Urinary bladder (tissue), 4 donors: ENCODE measurements at places on chromosomes 11 and 22.

DNA sequence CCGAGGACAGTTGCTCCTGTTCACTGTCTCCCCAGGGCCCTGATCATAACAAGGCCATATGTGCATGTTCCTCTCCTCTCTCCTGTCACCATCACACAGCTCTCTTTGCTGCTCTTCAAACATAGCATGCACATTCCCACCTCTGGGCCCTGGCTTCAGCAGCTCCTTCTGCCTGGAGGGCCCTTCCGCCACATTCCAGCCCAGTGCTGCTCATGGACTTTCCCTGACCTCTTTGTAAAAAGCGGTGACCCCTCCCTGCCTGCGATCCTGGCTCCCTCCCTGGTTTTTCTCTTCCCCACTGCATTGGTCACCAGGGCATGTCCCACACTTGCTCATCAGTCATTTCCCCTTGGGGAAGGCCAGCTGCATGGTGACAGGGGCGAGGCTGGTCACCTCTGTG, 98.2 kb downstream of the MYO18B start:
- no peak for DNase-seq

- DNase-seq, result no peak
Observed at GRCh38 chr11:116835042-116835772, 2.2 kb downstream of the APOA1 start.

GRCh38 chr11:17974246-17974645, 38.6 kb downstream of the SERGEF start:
- no peak for DNase-seq

DNA sequence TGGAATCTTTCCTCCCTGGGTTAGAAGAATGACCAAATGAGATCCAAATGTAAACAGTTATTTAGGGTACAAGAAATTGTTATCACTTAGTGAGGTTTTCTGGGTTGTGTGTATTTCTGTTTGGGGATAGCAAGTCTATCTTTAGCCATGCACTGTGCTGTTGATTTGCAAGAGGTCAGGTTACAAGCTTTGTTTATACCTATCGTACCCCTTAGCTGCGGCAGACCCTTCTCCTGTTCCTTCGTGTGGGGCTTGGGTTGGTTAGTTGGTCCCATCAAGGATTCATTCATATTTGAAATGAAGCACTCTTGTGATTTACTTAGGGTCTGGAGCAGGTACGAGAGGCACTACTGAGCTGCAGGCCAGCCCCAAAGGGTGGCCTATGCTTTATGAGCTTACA, 72.6 kb downstream of the USP35 start:
- no peak for DNase-seq

DNA sequence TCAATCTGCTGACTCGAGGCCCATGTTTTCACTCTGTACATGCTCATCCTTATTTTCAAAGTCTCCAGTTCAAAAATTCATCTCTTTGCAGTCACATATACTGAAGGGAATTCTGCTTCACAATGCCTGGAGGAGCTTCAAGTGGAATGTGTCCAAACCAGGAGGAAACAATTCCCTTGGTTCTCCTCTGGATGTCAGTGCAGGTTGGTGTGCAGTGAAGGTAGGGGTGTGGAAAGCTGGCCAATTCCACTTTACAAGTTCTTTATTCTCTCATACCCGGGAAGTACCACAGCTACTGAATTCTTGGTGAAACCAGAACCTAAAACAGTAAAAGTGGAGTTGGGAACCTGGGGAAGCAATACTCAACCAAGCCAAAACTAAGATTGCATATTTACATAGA, 57.3 kb downstream of the BDNF start:
- no peak for DNase-seq

- DNase-seq, result no peak
Observed at GRCh38 chr11:57899378-57899777, 124.3 kb upstream of the OR9Q1 start.

GRCh38 chr22:44031158-44031952, 7.3 kb downstream of the PARVB start:
- no peak for DNase-seq

DNA sequence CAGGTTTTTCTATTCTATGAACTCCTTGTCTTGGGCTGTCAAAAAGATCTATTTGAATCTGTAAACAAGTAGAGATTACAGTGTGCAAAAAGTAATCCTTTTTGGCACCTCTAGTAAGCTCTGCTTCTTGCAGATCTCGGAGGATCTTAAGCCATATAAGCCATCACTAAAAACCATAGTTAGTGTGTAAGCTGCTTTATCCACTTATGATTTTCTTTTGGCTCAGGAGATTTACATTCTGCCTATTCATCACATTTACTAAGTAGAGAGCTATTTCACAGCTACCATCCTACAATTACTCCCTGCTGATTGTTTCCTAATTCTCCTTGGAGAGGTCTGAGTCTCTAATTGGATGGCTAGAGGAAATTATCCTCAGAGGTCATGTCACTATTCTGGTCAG, 385.7 kb downstream of the AASDHPPT start:
- no peak for DNase-seq

DNA sequence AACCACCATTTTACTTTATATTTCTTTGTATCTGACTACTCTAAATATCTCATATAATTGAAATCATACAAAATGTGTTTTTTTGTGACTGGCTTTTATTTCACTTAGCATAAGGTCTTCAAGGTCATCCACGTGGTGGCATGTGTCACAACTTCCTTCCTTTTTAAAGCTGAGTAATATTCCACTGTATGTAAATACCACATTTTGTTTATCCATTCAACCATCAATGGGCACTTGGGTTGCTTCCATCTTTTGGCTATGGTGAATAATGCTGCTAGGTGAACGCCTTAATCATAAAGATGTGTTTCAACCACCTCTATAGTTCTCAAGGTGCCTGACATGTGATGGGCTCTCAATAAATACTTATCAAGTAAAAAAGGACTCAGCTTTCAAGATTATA, 15.5 kb downstream of the RAB30 start:
- DNase-seq, result no peak

DNA sequence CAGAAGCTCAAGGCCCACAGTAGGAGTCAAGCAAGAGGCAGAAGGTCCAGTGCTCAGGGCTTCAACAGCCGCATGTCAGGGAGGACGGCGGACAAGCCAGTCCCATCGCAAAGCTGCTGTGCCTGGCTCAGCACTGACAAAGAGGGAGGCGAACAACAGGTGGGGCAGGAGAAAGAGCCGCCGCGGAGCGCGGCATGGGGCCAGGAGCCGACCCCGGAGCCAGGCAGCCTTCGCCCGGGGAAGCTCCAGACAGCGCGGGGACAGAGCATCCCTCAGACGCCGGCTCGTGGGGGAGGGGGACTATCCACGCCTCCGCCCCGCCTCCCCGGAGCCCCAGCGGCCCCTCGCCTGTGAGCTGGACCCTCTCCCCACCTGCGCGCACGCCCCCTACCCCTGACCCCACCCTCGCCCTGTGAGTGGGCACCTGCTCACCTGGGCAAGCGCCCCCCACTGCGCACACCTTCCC, 369 bp downstream of the DHCR7 start:
- no peak for DNase-seq

GRCh38 chr11:106092446-106092845, 15.0 kb downstream of the AASDHPPT start:
- no peak for DNase-seq

GRCh38 chr11:31818874-31819331, 7.8 kb upstream of the PAX6 start:
- DNase-seq, result no peak

GRCh38 chr11:13762718-13763117, 94.2 kb downstream of the FAR1 start:
- DNase-seq, result no peak

GRCh38 chr11:34855021-34855753, 61.0 kb downstream of the APIP start:
- DNase-seq, result peak; percentile 25

DNA sequence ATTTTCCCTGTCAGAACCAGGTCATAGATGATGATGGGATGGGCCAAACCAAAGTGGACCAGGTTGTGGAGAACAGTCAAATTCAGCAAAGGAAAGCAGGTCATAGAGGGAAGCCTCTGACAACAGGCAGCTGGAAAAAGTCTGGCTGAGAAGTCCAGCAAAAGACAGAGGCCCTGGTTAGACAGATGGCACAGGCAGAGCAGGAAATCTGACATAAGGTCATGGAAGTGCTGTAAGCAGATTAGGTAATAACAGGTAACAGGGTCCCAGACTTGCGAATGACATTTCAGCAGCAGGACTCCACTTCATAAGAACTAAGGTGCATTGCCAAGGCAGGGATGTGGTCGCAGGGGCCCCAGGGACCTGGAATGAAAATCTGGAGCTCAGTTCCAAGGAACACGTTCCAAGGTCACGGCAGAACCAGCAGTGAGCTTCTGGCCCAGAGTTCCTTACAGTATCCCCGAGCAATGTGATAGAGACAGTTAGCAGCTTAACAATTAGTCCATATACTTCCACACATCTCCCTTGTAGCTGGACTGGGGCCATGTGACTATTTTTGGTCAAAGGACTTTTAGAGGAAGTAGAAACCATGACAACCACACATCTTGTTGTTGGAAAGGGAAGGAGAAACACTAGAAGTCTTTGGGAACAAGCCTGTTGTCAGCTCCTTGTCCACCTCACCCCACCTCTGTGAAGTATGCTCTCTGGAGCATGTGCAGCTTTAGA, 75.4 kb downstream of the ME3 start:
- DNase-seq, result no peak

DNA sequence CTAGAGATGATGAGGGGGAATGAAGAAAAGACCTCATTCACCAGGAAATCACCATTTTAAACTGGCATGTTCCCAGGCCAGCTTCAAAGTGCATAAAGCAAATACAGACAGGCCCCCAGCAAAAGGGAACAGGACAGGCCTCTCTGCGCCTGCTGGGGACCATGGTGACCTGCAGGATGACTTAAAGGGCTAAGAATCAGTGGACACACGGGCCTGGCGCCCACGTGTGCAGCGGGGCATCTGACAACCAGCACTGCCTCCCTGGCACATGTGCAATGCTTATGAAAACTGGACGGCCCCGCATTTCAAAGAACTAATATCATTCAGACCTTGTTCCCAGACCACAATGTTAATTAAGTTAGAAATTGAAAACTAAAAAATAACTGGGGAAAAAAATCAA, 35.6 kb downstream of the TBX1 start:
- DNase-seq, result no peak

GRCh38 chr11:131602431-131602830, 232.0 kb downstream of the NTM start:
- no peak for DNase-seq

DNA sequence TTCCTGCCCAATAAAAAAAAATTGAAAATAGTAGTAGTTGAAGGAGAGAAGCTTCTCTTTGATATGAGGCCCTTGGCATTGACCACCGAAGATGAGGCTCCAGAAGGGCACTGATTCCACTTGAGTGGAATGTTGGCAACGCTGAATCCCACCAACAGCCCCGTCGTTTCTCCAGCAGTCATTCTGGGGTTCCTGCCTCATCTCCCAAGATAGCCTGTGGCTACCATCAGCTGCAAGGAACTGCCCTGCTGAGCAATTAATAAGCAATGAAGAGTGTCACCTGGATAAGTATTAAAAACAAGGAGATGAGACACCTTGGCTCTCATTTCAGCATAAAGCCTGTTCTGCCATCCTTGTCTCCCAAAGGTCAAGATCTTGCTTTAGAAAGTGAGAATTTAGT, 144.1 kb downstream of the CSNK2A3 start:
- no peak for DNase-seq

- peak; percentile 54 for DNase-seq
Observed at GRCh38 chr11:64759722-64760719, at the start of gene PYGM. TSS of gene PYGM (minus strand) at chr11:64759974. CDS start at chr11:64759898, 76 bp downstream.

DNA sequence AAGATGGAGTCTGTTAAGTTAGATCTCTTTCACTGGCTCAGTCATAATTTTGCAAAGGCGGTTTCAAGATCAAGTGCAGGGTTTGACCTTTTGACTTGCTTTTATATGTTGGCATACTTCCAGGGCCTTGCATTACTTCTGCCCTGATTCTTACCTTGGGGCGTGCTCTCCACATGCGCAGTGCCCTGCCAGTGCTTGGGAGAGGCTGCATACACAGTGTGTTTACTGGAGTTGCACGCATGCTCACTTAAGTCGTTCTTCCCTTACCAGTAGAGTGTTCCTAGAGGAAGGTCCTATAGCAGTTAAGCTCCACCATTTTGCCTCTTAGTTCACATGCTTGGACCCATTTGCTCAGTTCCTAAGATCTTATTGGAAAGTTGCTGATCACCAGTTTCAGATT, 21.0 kb upstream of the TMEM123 start:
- DNase-seq, result no peak

DNA sequence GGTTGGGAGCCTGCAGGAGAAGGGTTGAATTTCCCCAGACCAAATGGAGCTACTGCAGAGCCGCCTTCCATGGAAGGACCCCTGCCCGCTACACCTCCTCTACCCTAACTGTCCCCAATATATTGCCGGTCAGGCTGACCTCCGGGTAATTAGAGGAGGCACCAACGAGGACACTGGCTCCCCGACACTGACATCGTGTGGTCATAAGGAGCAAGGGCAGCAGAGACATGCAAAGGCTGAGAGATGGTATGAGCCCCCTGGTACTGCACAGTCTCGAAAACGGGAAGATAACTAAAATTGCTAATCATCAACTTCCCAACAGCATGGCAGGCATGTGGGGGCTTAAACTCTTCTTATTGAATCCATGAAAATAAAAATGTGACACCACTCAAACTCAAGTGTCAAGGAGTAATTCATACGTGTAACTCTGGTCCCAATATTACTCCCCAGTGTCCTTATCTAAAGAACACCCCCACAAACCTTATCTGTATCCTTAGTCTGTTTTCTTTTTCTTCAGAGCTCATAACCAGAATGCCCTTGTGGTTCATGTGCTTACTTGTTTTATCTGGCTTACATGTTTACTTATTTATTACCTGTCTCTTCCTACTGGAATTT, 4.4 kb downstream of the CAVIN3 start:
- no peak for DNase-seq

DNA sequence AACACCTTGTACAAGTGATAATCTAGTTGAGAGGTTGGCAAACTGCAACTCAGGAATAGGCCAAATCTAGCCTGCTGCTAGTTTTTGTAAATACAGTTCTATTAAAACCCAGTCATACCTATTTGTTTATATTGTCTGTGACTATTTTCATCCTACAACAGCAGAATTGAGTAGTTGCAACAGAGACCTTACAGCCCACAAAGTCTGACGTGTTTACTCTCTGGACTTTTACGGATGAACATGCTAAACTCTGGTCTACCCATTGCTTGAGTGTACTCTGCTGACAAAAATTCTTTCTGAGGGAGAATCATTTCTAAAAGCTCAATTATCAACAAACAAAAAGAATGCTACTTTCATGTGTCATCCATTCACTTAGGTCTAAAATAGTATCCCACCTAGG, 287.0 kb downstream of the DYNC2H1 start:
- no peak for DNase-seq
